Stimulated activated CD4-positive, alpha-beta T cell treated with anti-CD3 and anti-CD28 coated beads, Interleukin-1b, Interleukin-23, amount 100 ng/mL, for 48 hours (primary cell): ENCODE measurements at places on chromosomes 1 and 21.

DNA sequence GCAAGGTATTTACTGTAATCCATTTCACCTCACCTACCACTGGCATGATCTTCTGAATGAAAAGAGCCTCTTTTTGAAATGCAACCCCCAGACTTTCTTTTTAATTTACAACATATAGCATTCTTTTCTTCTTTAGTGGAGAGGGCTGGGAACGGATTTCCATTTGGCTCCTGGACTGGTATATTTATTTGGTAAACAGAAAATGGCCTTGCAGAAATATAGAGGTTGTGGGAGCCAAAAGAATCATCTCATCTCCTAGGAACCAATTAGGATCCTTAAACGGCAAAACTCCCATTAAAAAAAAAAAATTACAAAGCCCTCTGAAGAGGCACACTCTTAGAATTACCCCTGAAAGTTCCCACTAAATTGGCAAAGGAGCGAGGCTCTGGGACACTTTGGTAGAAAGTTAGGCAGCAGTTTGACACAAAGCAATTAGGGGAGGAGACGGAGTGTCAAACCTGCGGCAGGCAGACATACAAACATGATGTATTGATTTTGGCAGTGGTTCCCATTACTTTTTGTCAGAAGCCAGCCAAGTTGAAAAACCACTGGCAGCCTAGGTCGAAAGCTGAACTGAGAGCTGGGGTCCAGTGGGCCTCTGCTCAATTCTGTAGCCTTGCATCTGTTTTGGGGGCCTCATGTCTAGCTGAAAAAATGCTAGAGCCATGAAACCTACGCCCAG, 135.1 kb upstream of the MAGI3 start:
- DNase-seq: no peak

DNA sequence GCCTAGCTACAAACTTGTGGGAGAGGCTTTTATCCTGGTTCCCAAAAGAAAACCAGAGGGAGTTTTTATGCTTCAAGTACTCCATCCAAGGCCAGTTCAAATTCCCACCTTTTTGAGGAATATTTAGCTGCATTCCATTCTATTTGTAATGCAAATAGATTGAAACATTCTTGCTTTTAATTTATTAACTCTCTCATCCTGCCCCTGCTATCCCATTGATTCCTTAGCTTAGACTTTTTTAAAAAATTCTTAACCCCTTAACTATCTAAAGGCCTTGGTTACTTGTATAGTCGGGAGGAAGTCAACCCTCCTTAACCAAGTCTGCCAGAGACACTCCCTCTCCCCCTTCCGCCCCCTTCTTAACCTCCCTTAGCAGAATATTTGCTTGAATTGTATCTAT, 2.5 kb upstream of the MOV10 start:
- DNase-seq: no peak

GRCh38 chr1:200183637-200184036, 156.1 kb downstream of the NR5A2 start:
- DNase-seq: no peak

GRCh38 chr1:94698759-94699502, 121.2 kb upstream of the SLC44A3 start:
- no peak for DNase-seq
